Right renal pelvis (tissue), 4 donors: ENCODE measurements at places on chromosomes 7 and 10.

- DNase-seq, result no peak
Measured at GRCh38 chr7:122544463-122544862, 154.5 kb downstream of the RNF133 start.

DNA sequence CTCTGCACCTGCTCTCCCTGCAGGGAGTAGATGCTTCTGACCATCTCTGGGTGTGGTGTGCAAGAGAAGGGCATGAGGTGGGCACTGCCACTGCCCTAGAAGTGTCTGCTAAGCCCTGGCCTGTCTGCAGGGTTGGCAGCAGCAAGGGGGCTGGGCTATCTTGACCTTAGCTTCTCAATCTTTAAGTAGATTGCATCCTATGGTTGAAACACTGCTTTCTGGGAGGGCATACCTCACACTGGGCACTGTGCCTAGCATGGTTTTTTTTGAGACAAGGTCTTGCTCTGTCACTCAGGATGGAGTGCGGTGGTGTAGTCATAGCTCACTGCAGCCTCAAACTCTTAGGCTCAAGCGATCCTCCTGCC, 54.9 kb downstream of the CLIP2 start:
- no peak for DNase-seq

DNA sequence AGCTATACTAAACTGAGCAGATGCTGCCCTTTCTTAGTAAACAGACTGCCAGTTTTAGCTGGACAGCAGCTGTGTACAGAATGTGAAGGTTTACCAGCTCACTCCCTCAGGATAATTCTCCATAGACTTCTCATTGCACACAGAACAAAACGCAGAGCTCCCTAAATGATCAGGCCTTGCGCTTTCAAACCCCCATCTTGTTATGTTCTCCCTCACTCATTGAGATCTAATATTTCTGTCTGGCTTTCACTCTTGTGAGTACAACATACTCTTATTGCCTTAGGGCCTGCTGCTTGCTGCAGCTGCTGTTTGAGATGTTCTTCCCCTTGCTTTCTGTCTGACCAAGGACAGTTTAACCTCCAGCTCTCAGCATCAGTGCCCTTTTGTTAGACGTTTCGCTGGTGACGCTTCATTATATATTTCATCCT, 17.3 kb downstream of the VWDE start:
- no peak for DNase-seq

- no peak for DNase-seq
Measured at GRCh38 chr7:149291036-149291780, 29.2 kb downstream of the ZNF783 start.

DNA sequence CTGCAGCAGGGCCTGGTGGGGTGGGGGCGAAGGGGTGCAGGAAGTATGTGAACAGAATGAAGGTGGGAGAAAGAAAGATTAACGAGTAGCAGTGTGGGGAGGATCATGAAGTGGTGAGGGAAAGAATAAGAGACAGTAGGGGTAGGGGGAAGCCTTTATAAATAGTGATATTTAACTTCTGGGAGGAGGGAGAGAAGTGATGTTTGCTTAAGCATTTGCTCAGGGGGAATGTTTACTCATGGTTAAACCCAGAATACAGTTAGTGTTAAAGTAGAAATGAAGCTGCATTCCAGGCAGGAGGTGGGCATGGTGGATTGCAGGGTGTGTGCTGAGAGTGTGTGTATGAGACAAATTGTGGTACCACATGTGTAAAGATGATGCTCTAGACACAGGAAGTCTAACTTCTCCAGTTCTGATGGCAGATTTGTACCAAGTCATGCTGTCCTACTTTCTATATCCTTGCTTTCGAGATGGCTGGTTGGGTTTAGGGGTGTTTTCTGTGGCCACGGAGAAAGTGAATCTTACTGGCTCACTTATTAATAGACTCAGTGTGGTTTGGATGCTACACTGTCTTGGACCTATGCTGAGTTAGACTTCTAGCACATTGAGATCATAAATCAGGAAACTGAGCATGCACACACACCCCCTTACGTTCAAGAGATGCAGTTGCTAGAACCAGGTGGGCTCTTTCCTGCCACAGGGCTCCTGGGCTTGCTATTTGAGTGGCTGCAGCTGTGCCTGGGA, 10.6 kb upstream of the DNMBP start:
- no peak for DNase-seq

DNA sequence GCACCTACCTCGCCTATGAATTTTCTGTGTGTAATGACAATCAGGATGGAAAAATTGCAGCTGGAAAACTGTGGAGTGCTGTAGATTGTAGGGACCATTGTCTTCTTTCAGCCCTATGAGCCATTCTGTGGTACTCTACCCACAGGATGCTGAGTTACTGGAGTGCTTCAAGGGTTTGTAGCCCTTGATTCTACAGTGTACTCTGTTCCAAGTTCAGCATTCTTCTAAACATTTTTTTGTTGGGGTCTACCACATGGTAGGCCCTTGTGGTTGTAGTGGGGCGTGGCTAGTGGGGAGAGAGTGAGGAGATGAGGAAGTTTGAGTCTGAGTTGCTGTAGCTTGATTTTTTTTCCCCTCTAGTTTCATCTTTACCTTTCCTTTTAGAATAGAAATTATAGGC, 33.5 kb downstream of the REEP3 start:
- no peak for DNase-seq

DNA sequence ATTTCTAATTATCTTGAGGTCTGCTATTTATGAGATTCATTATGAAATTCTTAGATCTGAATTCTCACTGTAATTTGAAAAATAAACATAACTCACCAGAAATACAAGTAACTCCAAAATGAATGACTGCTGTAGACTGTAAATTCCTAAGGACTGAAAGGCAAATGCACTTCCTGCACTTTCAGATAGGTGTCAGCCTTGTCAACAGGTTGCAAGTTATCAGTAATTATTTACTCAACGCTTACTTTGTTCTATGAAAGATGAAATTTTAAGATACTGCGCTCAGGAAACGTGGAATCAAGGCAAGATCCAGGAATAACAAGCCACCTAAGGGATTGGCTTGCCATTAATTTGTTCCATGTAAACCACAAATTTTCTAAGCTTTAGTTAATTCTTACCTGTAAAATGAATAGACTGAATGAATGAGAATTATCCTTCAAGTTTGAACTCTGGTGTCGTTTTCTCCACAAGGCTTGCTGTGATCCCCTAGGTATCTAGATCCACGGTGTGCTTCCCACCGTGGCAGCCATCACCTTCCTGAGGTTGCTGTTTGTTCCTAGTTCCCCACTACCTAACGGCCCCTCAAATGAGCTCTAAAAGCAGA, 12.6 kb downstream of the DHX32 start:
- no peak for DNase-seq

DNA sequence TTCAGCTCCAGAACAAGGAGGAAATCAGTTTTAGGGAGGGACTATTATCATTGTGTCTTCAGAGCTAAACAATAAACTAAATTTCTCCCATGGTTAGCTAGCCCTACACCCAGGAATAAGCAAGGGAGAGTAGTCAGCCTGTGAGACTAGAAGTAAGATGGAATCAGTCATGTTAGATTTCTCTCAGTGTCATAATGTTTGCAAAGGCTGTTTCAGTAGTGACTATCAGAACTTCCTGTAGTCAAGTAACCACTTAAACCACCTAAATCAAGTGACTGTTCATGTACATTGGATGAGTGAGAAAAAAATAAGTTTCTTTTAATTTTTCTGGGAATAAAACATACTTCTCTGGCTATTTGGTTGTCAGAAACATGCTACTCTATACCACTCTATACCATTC, 121.6 kb downstream of the KCND2 start:
- DNase-seq, result no peak

GRCh38 chr7:134255814-134256213, 60.9 kb downstream of the SLC35B4 start:
- no peak for DNase-seq

DNA sequence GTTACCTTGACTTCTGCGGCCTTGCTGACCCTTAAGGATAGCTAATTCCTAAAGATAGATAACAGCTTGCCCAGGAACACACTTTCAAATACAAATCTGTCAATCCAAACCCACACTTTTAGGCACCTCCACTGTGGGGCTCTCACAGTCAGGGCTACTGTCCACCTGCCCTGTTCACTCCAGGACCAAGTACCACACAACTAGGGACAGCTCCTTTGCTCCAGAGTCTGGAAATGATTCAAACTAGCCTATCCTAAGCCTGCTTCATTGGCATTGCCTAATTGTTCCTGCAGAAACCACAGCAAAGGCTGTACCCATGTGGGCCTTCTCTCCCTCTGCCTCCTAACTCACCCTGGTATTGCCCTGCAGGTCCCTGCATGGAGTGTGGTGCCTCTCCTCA, 538.9 kb upstream of the IGFBP3 start:
- no peak for DNase-seq
